ENCODE measurements at places on chromosomes 1 and 21. TPM values are rescaled to one million over a fixed set of nuclear protein-coding genes. Genes with fewer than 3 reads are reported as not detected.

Gene QSOX1
- 111 TPM for total RNA-seq

Gene TNFRSF4
- total RNA-seq: 2.3 TPM

Gene OPTC
- total RNA-seq: not detected

Gene DEPDC1
- total RNA-seq: 0.45 TPM

Gene FOXJ3
- 35.1 TPM for total RNA-seq

Gene USH2A
- 2.3 TPM for total RNA-seq

Gene PBX1
- total RNA-seq: 69.6 TPM

Gene TEX38
- total RNA-seq: not detected

Gene AQP10
- 0.27 TPM for total RNA-seq

Gene AK5
- 0.42 TPM for total RNA-seq

DNA sequence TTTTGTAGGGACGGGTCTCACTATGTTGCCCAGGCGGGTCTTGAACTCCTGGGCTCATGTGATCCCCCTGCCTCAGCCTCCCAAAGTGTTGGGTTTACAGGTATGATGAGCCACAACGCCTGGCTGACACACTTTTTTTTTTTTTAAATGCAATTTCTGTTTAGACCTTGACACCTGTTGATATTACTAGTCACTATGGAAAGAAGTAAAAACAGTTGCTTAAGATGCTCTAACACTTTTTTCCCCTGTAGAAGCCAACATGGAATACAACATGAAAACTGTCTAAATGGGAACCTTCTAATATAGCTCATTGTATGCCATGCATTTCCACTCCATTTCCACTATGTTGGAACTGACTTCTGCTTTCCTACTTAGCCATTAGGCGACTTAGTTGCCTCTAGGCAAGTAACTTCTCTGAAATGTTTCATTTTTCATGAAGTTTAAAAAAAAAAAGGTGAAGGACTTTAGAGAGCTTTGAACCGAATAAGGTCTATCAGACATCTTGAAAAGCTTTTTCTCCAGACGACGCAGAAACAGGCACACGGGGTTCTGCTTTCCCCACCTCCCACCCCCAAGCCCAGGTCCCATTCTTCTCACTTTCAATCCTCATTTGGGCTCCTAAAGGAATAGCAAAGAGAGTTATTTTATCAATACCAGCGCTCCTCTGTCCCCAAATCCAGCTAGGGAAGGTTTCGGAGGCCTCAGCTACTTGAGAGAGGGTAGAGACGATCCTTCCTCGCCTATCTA lies 648 bp upstream of the DR1 start:
- DNase-seq: no peak

DNA sequence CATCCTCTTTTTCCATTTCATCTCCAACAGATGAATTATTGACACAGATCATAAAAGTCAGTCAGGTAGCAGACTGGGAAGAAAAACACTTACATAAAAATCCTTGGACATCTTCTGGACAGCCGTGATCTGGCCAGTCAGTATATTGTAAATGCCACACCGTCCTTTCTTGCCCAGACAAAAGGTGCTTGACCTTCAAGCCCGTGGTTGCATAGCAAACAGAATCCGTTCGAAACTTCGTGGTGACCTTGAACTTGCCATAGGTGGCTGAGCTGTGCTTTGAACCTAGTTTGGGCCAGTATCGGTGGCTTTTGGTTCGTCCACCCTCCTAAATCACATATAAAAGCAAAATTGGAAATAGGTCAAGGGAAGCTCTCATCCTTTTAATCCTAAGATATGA lies 88.4 kb downstream of the SMYD2 start:
- no peak for DNase-seq

- no peak for DNase-seq
These were observed 936 bp downstream of the ZFP69B start for GRCh38 chr1:40451238-40451585.

GRCh38 chr1:22662318-22662717 lies 9.3 kb downstream of the C1QB start:
- peak; percentile 43 for DNase-seq

GRCh38 chr1:39917825-39918224 lies 16.1 kb upstream of the MYCL start:
- DNase-seq: no peak

DNA sequence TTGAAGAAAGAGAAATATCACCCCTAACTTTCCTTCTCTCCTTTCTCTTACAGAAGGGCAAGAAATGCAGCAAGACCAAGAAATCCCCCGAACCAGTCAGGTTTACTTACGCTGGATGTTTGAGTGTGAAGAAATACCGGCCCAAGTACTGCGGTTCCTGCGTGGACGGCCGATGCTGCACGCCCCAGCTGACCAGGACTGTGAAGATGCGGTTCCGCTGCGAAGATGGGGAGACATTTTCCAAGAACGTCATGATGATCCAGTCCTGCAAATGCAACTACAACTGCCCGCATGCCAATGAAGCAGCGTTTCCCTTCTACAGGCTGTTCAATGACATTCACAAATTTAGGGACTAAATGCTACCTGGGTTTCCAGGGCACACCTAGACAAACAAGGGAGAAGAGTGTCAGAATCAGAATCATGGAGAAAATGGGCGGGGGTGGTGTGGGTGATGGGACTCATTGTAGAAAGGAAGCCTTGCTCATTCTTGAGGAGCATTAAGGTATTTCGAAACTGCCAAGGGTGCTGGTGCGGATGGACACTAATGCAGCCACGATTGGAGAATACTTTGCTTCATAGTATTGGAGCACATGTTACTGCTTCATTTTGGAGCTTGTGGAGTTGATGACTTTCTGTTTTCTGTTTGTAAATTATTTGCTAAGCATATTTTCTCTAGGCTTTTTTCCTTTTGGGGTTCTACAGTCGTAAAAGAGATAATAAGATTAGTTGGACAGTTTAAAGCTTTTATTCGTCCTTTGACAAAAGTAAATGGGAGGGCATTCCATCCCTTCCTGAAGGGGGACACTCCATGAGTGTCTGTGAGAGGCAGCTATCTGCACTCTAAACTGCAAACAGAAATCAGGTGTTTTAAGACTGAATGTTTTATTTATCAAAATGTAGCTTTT lies 2.4 kb downstream of the CCN1 start:
- no peak for DNase-seq

DNA sequence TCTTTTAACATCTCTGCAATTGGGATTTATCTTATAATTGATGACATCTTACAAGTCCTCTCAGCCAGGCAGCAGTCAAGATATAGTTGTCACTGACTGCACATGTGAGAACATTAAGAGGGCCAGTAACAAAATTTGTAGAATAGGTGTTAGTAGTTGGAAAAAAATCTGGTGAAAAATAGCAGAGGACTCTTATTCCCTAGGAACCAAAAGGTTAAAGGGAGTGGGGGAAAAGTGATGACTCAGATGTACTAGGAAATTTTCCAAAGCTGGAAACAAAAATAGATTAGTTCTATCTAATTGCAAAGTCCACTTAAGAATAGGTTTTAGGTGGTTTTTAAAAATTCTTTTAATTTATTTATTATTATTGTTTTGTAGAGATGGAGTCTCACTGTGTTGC lies 3.6 kb downstream of the NUP210L start:
- DNase-seq: no peak

- DNase-seq: no peak
These were observed 47.3 kb downstream of the NCAM2 start for GRCh38 chr21:21045518-21045917.

- no peak for DNase-seq
These were observed 58.4 kb downstream of the ASH1L start for GRCh38 chr1:155504207-155504606.

- no peak for DNase-seq
These were observed 413 bp upstream of the C1orf232 start for GRCh38 chr1:26169198-26169554.

DNA sequence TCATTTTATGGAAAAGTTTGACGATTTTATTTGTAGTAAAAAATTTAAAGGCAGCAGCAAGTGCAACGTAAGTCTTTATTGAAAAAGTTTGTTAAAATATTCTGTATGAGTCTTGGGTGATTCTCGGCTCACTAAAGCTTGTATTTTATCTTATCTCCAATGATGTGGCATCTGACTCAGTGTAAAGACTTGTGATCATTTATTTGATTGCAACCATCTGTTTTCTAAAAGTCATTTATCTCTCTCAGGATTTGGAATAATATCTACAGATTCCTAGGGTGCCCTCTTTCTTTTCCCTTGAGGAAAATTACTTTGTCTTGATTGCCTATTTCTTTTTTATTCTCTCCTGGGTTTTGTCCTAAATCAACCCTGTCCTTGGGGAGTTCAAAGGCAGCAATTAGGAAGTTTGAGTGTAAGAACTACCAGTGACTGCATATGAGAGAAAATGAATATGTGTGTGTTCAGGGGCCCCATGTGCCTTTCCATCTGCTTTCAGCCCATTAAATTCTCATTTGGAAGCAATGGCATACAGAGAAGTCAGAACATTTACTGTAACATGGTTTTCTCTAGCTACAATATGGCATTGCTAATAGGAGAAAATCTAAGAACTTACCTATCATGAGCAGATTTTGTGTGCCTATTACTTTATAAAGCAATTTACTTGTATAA lies 575.0 kb upstream of the CHRM3 start:
- no peak for DNase-seq

- DNase-seq: no peak
These were observed 148.7 kb downstream of the ZNF326 start for GRCh38 chr1:90143591-90143990.

DNA sequence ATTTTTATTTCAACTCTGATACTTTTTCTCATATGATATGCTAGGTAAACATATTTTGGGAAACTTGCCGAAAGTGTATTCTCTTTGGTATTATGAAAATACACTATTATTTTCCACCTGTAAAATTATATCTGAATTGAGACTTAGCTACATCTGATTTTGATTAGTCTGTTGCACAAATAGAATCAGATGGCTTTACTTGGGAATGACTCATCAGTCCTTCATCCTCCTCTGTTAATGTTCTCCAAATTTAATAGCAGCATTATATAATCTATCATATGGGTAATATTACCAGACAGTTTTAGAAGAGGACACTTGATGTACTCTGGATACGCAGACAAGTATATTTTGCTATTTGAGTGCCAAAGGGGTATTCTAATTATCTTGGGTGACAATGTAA lies 245.3 kb downstream of the CTH start:
- no peak for DNase-seq

GRCh38 chr1:183147735-183148134 lies 38.3 kb upstream of the LAMC2 start:
- no peak for DNase-seq

DNA sequence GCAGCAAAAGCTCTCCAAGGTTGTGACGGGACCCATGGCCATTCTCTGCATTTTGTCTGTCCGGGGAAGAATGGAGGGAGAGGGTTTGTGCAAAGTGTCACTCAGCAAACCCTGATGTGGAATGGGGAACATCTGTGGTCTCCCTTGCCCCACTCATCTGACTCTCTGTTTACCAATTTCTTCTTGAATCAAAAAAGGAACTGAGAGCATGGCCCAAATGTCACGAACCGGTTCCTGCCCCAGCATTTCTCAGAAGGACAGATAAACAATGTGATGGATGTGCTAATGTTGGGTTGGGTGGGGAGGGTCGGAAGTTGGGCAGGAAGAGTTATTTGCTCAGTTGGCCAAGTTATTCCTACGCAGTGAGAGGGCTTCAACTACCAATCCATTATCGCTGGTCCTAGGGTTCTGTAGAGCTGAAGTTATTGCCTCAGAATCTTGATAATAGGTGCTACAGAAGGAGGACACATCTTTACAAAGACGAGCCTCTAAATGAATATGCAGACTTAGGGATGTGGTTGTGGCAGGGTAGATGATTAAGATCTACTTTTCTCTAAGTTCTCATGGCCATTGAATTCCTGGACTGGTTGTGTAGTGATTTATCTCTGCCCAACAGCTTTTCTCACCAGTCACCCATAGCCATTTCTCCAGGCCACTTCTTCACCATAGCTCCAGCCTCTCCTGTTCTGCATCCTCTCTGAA lies 9.6 kb upstream of the DUSP12 start:
- no peak for DNase-seq

GRCh38 chr1:92752719-92753118 lies 32.2 kb downstream of the EVI5 start:
- no peak for DNase-seq

DNA sequence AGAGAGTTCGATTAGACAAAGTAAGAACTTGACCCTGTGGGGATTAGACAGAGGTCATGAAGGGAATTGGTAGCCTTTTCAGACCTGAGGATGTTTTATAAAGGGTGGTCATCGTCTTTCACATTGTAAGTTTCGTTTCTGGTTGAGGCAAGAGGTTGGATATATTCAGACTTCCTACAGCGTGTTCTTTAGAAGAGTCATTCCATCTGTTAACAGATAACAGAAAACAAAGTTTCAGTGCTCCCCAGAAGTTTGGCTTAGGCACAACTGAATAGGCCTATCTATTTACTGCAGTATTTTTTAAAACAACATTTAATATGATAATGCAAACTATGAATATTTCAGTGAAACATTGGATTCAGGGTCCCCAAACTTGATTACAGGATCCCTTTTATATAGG lies 17.1 kb upstream of the IVNS1ABP start:
- no peak for DNase-seq

DNA sequence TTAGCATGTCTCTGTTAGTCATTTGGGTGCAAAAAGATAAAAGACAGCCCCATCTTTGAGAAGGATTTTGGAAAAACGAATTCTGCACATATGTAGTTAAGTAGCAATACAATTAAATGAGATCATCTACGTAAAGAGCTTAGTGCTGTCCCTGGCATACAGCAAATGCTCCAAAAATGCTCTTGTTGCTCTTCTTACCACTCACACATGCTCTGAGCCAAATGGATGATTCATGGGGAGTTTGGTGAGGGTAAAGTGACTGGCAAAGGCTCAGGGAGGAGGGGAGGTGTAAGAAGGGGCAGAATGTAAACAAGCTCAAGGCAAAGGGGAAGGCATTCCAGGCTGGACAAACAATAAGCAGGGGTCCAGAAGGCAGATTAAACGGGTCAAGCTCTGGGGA lies 191.9 kb downstream of the AK5 start:
- no peak for DNase-seq

- DNase-seq: no peak
These were observed 75.6 kb upstream of the CNTN2 start for GRCh38 chr1:204967451-204967850.

DNA sequence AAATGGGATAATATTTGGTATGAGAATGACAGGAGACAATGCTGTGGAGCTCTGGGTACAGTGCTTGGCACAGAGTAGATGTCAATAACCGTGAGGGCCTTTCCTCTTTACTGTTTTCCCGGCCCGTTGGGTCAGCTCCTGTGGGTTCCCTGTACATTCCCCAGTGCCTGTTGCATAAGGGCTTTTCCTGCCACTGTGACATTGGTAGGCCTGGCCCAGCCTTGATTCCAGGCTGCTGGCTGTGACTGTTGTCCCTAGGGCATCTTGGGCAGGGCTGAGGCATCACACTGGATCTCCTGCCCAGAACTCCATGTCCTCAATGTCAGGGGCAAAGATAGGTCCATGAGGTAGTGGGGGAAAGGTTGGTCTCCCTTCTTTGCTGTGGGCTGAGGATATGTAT lies 25.8 kb upstream of the MYCL start:
- no peak for DNase-seq

DNA sequence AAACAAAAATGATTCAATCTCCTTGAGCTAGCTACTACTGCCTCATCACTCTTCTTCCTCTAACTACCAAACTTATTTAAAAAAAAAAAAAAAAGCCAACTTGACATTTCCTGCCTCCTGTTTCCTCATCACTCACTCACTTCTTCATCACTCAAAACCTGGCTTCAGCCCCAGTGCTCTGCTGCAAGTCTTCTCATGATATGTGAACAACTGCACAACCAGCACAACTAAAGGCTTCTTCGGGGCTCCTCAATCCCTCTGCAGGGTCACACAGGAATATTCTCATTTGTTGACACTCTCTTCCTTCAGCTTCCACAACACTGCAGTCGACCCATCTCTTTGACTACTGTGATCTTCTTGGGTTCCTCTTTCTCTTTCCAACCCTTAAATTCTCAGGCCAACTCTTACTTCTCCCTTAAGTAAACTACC lies 7.6 kb downstream of the MTF1 start:
- DNase-seq: no peak

GRCh38 chr1:36585569-36586548 lies 103.1 kb upstream of the CSF3R start:
- no peak for DNase-seq
